ENCODE measurements at places on chromosomes 16 and 17.
A peak's percentile ranks its signal among the peaks of the same experiment; 100 is the strongest.

DNA sequence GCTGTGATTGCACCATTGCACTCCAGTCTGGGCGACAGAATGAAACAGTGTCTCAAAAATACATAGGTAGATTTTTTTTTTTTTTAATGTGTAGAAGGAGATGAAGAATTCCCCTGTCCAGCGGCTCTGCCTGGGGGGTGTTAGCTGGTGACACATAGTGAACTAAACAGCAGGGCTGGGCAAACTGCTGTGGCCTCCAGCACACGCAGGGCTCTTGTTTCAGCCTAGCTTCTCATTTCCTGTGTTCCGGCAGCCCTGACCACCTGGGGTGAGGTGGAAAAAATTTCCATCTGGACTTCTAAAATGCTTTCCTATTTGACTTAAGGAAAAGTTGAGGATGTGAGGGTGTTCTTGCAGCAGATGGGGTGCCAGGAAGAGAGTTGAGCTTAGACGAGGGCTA, 33.3 kb upstream of the RGS9 start:
- no peak for DNase-seq

GRCh38 chr17:3602499-3602898, 6.7 kb downstream of the TRPV1 start:
- DNase-seq: no peak

DNA sequence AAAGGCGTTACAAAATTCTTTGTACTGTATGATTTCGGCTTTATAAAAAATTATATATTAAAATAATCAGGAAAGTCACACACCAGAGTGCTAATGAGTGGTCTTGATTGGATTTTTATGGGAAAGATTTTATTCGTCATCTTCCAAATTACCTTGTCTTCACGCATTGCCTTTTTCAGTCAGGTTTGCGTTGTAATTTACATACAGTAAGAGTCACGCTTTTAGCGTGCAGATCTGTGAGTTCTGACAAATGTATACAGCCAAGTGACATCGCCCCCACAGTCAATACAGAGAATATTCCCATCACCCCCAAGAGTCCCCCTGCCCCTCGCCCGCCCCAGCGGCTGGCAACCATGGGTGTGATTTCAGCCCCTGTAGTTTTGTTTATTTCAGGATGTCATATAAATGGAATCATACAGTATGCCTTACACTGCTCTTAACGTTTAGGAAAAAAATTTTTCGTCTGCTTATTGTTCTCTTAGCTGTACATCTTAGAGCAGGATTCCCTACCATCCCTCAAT, 157.7 kb downstream of the CMIP start:
- DNase-seq: no peak

DNA sequence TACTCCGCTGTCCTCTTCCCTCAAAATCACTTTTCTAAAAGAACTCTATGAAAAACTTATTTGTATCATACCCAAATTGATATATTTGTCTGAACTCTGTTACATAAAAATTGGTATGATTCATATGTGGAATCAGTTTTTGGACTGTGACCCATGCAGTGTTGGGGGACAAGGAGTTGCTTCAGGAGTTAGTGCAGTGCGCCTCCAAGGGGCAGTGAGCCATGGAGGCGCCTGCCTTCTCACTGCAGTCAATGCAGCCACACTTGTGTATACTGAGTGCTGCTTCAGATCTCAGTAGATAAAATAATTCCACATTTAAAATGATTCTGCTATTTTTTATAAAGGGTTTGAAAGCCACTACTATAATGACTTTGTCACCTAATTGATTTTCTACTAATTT, 32.5 kb downstream of the DGKE start:
- DNase-seq: no peak

DNA sequence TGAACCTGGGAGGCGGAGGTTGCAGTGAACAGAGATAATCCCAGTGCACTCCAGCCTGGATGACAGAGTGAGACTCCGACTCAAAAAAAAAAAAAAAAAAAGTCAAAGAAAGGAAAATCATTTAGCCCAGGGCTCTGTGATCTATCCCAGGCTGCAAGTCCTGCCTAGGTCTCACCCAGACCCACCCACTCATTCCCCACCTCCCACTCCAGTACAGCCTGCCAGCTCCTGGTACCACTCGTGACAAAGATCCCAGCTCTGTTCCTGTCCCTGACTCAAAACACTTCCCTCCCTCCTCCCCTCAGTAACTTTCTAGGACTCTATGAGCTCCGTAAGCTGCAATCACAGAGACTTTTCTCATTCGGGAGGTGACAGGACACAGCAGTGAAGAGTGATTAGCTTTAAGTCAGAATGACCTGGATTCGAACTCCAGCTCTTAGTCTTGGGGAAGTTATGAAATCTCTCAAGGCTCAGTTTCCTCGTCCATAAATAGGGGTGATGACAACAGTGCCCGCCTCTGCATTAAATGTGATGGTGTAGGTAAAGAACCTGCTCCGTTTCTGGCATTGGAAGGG, 28.0 kb upstream of the MRPS23 start:
- DNase-seq: no peak

GRCh38 chr16:2482708-2483534, 8.0 kb downstream of the TBC1D24 start:
- no peak for DNase-seq

GRCh38 chr17:73815474-73815873, 171.2 kb upstream of the SDK2 start:
- no peak for DNase-seq

GRCh38 chr17:34252444-34253138, 2.5 kb upstream of the CCL2 start:
- peak; percentile 80 for DNase-seq

DNA sequence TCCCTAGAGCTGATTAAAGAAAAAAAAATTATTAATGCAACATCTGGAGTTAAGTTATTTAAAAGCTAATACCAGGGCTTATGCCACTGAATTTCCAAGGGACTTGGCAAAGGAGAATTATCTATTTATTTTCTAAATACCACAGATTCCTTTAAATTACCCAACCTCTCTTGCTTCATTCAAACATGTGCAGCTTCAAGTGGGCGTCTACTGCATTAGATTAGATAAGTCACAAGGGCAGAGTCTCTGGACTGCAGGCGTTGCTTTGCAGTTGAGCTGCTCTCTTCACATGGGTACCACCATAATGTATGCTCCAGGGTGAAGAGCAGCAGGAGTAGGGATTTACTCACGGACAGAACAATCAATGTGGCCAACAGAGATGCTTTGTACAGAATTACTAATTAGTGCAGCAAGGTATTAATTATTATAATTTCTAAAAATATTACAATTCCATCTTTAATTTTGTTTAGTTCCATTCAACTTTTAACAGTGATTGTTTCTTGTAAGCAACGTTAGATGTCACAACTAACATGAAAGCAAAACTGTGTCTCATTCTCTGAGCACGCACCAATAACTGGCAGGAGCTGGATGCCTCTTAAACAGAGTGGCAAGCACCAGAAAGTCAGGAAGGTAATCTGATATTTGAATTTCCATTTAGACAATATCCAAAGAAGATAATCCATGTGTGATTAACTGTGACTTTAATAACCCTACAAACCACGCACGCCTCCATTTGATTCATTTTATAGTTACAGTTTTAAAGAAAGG, 214.2 kb downstream of the STX8 start:
- DNase-seq: no peak

DNA sequence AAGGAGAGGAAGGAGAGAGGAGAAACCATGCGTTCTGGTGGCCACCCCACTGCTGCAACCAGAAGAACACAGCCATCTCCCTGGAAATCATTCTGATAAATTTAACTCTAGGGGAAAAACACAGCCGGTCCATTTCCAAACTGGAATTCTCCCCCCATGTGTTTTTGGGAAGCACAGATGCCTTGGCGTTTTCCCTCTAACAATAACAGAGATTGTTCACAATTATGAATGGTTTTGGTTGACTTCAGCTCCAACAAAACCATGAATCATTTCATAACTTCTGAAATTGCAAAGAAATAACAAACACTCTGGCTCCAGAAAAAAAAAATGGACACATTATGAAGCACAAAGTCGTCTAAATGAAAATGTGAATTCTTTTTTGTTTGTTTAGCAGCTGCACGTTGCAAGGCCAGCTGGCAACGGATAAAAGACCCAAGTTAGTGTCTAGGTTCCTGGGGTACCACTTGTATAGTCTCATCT, 46.2 kb downstream of the GNAO1 start:
- DNase-seq: no peak

DNA sequence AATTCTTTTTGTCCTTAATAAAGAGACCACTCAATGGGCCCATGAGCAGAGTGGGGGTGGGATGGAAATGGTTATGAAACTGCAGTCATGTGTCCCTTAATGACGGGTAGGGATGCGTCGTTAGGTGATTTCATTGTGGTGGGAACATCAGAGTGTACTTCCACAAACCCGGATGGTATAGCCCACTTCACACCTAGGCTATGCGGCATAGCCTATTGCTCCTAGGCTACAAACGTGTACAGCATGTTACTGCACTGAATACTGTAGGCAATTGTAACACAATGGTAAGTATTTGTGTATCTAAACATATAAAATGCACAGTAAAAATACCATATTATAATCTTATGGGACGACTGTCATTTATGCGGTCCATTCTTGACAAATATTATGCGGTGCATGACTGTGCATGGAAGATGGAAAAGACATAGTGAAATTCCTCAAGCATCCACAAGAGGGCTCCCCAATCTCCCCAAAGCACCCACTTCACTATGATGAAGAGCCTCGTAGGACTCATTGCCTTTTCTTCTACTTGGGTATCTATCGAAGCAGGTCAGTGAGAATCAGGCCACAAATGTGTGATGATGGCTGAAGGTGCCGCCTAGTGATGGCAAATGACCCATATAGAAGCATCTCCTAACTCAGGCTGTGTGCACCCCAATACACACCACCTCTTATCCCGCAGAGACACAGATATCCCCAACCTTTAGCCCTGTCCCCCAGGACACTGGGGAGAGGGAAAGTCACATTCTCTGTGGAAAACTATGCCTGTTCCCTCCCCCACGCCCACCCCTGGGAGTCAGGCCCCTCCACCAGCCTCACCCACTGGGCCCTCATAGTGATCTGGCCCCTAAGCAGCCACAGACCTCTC, 43.5 kb downstream of the TBX21 start:
- no peak for DNase-seq

GRCh38 chr17:35052241-35052610, 11.3 kb downstream of the RFFL start:
- peak; percentile 10 for DNase-seq

GRCh38 chr17:40617678-40618240, 29.9 kb downstream of the SMARCE1 start:
- DNase-seq: no peak

DNA sequence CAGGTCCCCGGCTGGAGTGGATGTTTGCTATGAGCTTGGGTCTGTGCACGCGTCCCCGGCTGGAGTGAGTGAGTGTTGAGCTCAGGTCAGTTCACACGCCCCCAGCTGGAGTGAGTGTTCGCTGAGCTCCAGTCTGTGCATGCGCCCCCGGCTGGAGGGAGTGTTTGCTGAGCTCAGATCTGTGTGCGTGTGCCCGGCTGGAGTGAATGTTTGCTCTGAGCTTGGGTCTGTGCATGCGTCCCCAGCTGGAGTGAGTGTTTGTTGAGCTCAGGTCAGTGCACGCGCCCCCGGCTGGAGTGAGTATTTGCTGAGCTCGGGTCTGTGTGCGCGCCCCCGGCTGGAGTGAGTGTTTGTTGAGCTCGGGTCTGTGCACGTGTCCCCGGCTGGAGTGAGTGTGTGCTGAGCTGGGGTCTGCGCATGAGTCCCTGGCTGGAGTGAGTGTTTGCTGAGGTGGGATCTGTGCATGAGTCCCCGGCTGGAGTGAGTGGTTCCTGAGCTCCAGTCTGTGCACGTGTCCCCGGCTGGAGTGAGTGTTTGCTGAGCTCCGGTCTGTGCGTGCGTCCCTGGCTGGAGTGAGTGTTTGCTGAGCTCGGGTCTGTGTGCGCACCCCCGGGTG, 284.2 kb downstream of the SNX29 start:
- no peak for DNase-seq

DNA sequence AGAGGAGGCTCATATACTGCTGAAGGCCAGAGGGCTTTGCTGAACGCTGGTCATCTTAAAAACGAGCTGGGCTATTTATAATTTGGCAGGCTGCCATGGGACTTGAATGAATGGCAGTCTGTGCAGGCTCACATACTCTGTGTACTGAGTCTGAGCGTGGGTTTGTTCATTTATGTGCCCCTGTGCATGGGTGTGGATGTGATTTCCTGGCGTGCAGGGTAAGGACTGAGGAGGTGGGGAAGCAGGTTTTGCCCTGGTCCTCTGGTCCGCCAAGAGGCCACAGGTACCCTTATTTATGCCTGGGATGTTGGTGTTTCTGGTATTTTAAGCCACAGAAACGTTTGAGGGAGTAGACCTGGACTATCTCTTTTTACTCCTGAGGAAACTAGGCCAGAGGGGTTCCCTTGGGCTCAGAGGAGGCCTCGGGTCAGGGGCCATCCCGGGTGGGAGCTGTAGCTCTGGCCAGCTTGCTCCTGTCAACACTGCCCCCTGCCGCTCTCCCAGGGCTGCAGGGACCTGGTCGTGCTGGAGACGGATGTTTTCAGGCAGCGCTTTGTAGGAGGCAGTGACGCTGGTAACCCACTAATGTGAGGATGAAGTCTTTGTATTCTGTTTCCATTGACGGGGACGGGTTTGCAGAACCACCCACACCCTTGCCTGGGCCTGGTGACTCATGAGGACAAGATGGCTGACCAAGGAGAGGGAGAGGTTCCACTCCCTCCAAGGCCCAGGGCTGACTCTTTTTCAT, 184.4 kb downstream of the MSI2 start:
- no peak for DNase-seq

DNA sequence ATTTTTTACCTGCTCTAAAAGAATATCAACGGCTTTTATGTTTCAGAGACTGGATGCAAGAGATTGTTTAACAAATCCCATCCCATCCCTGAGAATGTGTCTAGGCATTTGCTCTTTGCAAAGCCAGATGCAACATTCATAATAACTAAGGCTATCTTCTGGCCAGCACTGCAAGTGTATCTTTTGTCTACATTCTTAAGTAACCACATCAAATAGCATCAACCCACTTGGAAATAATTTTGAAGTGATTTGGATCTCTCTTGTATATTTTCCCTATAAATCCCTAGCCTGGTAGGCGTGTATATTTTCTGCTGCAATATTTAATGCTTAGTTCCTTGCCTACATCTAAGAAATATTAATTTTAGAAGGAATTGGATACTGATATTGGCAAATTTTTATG, 64.3 kb downstream of the PIGL start:
- peak; percentile 69 for DNase-seq

DNA sequence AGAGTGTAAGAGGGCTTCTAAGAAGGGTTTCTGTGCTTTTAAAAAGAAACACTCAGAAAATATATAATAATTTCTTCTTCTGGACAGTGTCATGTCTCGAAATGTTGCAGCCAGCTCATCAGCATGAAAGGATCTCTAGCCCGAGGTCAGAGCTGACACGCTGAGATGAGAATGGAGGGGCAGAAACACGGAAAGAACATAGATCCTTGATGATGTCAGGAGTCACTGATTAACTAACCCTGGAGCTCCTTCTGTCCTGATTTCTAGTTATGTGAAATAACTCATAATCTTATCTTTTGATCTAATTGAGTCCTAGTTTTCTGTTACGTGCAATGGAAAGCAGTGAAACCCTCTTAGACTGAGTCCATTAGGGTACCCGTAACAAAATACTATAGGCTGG, 10.3 kb upstream of the TOX3 start:
- DNase-seq: no peak

- no peak for DNase-seq
Observed at GRCh38 chr17:1563786-1564613, 1.4 kb upstream of the PITPNA start.
